CD4-positive, alpha-beta T cell treated with Interleukin-4 for 4 hours (primary cell): ENCODE measurements at places on chromosomes 1 and 21.

GRCh38 chr21:35561116-35561515 lies 499.2 kb downstream of the SETD4 start:
- DNase-seq = no peak

DNA sequence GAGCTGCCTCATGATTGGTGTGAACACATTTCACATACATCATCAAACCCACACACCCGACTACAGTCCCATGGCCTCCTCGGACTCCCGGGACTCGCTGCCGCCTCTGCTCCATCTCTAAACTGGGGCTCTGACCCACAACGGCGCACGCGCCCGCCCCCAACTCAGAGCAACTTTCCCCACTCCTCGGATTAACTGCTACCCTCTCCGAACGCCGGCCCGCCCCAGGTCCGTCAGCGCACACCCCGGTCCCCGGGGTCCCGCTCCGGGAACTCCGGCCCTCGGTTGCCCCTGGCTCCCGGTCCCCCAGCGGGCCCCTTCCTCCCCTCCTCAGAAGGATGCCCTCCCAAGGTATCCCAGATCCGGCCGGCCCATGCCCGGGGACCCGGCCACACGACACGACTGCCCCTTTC lies 740 bp downstream of the DSTYK start:
- DNase-seq = no peak

DNA sequence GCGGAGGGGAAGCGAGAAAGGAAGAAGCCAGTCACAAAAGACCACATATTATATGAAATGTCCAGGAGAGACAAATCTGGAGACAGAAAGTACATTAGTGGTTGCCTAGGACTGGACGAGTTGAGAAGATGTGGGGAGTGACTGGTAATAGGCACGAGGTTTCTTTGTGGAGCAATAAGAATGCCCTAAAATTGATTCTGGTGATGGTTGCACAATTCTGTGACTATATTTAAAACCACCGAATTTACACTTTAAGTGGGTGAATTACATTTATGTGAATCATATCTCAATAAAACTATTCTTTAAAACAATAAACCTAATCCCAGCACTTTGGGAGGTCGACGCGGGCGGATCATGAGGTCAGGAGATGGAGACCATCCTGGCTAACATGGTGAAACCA lies 63.1 kb downstream of the ZNF281 start:
- no peak for DNase-seq

DNA sequence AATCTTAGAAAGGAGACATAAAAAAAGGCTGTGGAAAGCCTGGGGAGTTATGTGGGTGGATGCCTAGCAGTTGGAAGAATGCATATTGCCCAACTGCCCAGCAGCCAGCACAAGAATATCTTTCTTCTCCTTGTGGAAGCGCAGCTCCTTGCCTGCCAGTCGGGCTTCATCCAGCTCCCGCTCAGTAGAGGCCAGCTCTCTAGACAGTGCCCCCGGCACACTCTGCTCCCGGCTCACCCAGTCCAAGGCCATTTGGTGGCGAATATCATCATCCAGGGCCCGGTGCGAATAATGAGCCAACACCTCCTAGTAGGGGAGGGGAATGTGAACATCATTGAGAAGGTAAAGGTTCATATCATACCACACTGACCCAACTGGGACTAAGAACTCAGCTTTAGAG lies 9.0 kb upstream of the RBM8A start:
- no peak for DNase-seq
